ENCODE measurements at places on chromosomes 6 and 20.

DNA sequence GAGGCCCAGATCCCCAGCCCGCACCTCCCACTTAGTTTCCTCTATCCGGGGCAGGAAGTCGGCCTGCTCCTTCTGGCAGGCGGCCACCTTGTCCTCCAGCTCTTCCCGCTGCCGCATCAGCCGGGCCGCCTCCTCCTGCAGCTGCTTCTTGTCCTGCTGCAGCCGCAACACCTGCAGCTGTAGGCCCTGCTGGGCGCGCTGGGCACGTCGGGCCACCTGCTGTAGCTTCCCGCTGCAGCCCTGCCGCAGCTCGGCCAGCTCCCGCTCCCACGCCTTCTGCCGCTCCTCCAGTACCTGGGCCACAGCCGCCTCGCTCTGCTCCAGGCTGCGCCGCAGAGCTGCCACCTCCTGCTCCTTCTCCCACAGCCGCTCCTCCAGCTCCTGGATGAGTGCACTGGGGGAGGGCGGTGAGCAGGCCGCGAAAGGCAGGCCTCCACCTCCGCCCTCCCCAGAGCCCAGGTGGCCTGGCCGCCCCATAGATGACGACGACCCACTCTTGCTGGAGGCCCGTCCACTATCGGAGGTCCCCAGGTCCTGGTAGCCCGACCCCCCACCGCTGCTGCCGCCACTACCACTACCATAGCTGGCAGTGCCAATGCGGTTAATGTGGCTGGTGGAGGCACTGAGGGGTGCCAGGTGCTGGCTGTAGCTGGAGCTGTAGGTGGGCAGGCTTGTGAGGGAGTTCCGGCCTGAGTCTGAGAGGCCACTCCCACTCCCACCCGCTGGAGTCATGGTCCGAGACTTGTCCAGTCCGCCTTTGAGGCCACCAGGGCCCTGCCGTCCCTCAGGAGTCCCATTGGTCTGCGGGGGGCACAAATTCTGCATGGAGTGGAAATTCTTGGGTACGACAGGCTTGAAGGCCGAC lies 6.0 kb upstream of the FASTKD5 start:
- DNase-seq: no peak

GRCh38 chr6:158476389-158476788 lies 83.5 kb upstream of the TMEM181 start:
- DNase-seq: no peak

DNA sequence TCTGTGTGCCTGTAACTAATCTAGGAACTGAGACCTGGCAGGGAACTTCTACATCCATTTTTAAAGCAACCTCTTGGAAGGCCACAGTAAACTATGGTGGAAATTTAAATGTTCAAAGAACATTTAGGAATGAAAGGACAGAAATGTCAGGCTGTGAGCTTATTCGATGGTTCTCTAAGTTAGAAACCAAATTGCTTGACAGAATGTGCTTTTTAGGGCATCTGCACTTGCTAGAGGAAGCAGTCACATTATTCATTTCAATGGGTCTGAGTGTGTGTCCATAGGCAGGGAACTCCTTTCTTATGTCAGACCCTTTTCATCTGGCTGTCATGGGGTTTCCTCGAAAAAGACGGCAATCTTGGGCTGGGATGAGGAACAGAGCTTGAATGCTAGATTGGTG lies 84.4 kb downstream of the PPP1R14C start:
- DNase-seq: no peak

GRCh38 chr20:59455402-59456341 lies 148.7 kb upstream of the PHACTR3 start:
- no peak for DNase-seq

GRCh38 chr20:53091789-53092188 lies 119.6 kb downstream of the TSHZ2 start:
- no peak for DNase-seq

GRCh38 chr20:51624157-51624731 lies 81.7 kb upstream of the NFATC2 start:
- no peak for DNase-seq

DNA sequence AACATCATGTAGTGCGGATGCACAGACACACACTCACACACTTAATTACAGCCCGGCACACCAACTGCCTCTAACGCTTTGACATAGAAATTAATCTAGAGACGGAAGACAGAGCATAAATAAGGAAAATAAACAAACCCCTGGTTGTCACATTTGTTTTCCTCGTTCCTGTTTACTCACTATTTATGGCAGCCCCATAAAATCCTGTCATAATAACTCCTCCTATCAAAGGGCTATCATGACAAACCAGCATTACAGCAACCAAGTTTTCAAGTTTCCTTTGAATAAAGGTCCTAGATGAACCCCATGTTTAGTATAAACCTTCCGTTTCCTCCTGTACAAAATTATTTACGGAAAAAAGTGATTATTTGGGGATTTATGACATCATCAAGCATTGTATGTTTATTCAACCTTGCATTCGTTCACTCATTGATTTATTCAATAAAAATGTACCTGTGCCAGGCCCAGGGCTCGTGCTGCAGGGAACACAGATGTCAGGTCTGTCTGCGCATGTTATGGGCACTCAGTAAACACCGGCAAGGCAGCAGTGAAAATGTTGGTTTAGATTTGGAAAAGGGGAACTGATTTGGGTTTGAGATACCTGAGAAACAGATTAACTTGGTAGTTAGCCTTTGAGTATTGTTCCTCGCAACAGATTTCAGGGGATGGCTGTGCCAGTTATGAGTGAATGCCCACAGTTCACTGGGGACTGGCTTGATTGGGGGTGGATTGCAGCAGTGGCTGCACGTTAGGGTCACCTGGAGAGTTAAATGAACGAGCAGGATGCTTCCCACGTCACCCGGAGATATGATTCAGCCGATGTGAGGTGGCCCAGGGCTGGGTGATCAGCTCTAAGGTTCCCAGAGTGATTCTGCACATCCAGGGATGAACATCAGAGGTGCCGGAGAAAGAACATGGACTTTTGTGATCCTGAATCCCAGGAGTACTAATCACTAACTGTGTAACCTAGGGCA lies 295.3 kb upstream of the FOXQ1 start:
- DNase-seq: no peak

DNA sequence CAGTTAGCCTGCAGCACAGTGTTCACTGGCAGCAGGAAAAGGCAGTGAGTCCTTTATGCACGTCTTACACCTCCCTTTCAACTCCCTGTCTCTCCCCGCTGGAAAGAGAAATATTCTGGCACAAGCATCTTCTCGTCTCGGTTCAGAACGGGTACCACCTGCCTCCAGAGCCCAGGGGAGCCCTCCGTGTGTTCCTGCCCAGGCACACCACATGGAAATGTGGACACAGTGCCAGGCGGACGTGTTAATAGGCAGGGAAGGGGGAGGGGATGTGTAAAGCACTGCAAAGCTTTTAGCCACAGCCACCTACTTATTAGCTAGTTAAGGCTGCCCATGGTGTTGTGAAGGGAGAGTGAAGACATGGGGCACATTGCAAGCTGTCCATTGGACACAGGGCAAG lies 219.7 kb downstream of the FARS2 start:
- no peak for DNase-seq

- no peak for DNase-seq
Observed at GRCh38 chr6:34556031-34556471, at the start of gene SPDEF. SPDEF (minus strand) TSS chr6:34556329; CDS start chr6:34544455, 11,874 bp downstream.

- no peak for DNase-seq
Observed at GRCh38 chr6:139448051-139448649, 73.7 kb upstream of the CITED2 start.

DNA sequence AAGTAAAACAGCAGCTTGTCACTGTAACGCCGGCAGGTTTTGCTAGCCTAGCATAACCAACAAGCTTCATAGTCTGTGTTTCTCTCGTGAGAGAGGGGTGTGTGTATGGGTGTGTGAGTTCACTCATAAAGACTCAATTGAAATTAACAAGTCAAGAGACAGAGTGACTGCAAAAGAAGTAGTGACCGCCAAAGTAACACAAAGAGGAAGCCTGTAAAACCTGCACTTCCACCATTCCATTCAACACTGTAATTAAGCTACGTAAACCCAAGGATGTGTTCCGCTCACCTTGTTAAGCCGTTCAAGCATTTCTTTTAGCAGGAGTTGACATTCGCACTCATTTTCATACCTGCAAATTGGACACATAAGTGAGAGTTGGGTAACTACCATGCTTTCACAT lies 6.6 kb downstream of the BFSP1 start:
- no peak for DNase-seq

DNA sequence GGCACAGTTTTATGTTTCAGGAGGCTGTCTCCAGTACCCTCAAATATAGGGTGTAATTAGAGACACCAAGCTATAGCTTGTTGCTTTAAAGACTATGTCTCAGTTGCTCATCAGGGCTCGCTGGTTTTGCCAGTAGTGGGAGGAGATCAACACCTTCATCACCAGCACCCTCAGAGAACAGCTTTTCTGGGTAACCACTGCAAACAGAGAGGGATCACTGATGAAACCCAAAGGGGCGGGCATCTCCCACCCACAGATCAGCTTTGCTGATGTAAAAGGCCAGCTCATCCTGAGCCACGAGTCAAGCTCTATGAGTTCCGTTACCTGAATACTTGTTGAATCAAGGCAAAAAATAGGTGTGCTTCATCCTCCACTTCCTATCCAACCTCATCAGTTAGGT lies 187.7 kb downstream of the AIG1 start:
- DNase-seq: no peak

DNA sequence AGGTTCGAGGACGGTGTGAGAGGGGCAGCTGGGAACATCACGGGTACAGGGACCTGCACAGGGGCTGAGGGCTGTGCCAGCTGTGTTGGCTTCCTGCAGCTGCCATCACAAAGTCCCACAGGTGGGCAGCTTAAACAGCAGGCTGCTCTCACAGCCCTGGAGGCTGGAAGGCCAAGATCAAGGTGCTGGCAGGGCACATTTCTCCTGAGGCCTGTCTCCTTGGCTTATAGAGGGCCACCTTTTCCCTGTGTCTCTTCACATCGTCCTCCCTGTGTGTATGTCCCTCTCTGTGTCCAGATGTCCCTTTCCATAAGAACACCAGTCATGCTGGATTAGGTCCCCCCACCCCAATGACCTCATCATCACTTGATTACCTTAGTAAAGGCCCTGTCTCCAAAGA lies 15.1 kb upstream of the MPC1 start:
- no peak for DNase-seq

DNA sequence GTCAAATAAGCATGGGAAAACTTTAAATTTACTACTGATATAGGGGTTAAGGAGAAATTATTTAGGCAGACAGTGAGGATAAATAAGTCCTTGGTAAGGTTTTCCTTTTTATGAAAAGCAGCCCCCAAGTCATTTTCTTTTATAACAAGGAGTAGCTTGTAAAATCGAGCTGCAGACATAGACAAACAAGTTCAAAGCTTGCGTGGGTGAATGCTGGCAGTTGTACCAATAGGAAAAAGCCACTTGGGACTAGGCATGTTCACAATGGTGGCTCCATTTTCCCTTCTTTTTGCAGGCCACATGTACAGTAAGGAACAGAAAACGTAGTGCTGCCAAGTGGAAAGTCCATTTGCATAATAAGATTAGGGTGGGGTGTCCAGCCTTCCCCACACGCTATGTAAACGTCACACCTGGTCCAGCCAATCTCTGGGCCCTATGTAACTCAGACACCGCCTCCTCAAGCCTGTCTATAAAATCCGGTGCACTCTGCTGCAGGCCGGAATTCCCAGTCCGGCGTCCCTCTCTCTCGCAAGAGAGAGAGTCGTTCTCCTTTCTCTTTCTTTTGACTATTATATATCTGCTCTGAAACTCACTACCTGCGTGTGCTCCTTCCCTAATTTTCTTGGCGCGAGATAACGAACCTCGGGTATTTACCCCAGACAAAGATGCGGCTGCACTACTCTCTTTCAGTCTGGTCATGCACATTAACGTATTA lies 217.1 kb upstream of the MAN1A1 start:
- no peak for DNase-seq

GRCh38 chr20:41030061-41030460 lies 1.4 kb downstream of the TOP1 start:
- DNase-seq: no peak

DNA sequence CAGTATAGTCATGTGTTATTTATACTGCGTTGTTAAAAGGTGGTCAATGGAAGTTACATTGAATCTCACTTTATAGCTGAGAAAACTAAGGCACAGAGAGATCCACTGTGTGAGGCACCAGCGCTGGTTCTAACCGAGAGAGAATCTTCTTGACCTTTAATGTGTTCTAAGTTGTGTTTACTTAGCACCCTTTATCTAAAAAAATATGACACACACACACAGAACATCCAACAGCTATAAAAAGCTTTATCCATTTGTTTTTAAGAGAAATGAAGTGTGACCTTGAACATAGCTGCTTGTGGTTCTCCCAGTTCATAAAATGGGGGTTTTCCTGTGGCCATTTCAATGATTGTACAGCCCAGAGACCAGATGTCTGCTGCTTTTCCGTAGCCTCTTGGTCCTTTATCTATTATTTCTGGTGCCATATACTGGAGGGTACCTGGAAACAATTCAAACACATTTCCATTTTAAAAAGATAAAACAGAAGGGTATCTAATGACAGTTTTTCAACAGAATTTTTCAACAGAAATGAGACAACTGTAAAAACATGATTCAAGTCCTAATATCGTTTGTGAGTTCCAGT lies 54.8 kb upstream of the MAP7 start:
- no peak for DNase-seq

DNA sequence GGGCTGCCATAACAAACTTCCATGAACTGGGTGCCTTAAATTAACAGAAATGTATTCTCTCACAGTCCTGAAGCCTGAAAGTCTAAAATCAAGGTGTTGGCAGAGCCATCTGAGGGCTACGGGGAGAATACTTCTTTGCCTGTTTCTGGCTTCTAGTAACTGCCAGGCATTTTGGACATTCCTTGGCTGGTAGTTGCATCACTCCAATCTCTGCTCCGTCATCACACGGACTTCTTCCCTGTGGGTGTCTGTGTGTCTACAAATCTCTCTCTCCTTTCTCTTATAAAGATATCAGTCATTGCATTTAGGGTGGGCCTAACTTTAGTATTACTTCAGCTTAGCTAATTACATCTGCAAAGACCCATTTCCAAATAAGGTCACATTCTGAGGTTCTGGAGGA lies 20.9 kb upstream of the PERP start:
- DNase-seq: no peak

DNA sequence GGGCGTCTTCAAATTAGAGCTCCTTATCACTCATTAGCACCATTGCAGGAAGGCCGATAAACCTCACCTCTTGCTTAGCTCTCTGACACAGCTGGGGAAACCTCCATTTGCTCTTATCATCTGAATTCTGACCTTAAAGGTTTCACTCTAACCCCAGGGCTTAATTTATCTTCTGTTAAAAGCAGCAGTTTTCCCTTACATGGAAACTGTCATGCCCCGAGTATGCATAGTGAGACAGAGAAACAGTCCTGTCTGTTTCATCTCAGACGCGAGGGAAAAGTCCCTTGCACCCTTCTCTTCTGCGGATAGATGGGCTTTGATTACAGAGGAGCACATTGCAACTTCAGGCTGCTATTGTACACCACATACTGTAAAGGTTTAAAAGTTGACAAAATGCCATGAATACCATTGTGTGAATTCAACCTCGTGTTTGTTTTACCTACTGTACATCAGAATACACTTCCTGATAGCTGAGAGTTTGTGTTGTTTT lies 191.5 kb upstream of the BMP2 start:
- DNase-seq: no peak
